T-helper 22 cell (primary cell): ENCODE measurements at places on chromosomes 2 and 18.

DNA sequence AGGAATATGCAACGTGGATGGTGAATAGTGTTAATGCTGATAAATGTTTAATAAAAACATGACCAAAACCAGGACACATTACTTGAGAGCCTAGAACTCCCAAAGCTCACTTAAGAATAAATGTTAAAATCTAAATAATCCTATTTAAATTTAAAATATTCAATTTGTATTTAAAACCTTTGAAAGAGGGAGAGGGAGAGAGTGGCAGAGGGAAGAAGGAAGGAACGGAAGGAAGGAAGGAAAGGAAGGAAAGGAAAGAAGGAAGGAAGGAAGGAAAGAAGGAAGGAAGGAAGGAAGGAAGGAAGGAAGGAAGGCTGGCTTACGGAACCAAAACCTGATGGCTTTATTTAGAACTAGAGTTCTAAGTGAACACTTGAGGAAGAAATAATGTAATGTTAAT, 324.1 kb upstream of the SYT4 start:
- no peak for DNase-seq

- DNase-seq, result no peak
Measured at GRCh38 chr2:42801381-42801780, 9.0 kb upstream of the HAAO start.

- DNase-seq, result no peak
Measured at GRCh38 chr18:73768043-73768442, 379.6 kb downstream of the FBXO15 start.

DNA sequence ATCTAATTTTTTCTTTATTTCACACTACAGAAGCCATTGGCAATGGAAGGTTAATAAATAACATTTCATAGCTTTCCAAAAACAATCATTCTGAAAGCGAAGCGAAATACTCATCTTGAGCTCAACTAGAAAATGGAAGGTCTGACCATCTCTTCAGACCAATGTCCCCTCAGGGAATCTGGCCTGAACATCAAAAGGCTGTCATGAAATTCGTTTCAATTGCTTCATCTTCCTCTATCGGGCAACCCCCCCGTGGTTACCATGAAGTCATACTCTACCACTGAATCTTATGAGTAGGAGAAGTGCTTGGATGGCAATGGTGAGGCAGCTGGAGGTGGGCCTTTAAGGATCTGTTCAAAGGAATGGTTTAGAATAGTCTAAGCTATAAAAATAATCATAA, 22.9 kb upstream of the CYTIP start:
- no peak for DNase-seq

GRCh38 chr2:233240897-233241296, 10.6 kb upstream of the ATG16L1 start:
- DNase-seq, result no peak
